ENCODE measurements at places on chromosomes 2 and 18.

GRCh38 chr2:61438670-61439069, 32.2 kb downstream of the USP34 start:
- no peak for DNase-seq

- no peak for DNase-seq
Measured at GRCh38 chr2:234146087-234146826, 95.8 kb downstream of the SPP2 start.

GRCh38 chr2:193228276-193228675, 1033.5 kb upstream of the TMEFF2 start:
- no peak for DNase-seq

GRCh38 chr2:134501476-134502091, 217.2 kb downstream of the TMEM163 start:
- DNase-seq, result no peak

GRCh38 chr2:151098841-151099240, 162.8 kb downstream of the RBM43 start:
- no peak for DNase-seq

DNA sequence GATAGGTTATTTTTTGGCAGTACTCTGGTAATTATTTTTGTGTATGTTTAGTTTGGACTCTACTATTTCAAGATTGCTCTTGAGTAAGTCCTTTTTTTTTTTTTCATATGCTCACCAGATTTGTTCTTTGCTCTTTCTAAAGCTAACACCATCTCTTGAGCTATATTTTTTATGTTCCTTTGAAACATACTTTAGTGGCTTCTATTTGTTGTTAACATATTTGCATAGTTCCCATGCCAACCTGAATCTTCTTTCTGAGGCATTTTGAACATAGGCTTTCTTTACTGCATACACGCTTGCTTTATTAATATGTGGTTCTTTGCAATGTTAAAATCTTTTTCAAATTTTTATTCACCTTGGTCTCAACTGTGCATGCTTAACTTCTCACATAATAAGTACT, 1644.9 kb downstream of the SUCLG1 start:
- DNase-seq, result no peak

DNA sequence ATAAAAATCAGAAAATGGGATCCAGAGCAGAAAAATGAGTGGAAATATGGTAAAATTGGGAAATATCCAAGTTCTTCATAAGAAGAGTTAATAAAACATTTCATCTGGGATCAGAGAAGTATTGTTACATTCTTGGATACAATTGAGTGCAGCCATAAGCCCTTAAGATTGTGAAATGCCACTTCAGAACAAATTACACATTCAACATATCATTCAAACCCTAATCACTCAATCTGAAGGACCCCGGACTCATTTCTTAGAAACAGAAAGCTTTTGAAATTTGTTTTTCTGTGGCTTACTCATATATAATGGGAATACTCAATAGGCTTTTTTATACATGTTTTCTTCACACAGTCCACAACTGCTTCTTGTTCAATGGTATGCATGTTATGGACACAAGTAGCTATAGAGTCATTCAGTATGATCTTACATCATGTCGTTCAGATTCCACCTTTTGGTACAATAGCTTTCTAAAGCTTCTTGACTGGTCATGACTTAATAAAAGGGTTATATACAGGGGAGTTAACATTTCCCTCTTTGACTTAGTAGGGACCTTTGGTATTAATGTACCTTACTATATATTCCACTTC, 39.9 kb downstream of the SCN7A start:
- no peak for DNase-seq

- DNase-seq, result peak; percentile 43
Measured at GRCh38 chr2:55419233-55419678, 400 bp downstream of the CCDC88A start.

DNA sequence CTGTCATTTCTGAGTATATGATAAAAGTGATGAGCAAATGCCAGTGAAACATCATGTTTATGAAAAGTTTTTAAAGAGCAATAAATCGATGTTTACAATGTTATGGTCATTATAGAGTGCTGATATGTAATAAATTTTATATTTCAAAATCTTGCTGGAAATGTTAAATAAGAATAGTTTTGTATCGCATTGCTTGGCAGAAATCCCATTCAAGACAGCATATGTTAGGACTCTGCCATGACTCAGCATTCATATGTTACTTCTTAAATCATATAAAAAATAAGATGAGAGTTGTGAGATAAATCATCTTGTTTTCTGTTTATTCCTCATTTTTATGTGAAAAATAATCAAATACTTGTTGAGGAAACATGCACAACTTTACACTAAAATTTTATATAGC, 949.9 kb upstream of the NRXN1 start:
- no peak for DNase-seq

DNA sequence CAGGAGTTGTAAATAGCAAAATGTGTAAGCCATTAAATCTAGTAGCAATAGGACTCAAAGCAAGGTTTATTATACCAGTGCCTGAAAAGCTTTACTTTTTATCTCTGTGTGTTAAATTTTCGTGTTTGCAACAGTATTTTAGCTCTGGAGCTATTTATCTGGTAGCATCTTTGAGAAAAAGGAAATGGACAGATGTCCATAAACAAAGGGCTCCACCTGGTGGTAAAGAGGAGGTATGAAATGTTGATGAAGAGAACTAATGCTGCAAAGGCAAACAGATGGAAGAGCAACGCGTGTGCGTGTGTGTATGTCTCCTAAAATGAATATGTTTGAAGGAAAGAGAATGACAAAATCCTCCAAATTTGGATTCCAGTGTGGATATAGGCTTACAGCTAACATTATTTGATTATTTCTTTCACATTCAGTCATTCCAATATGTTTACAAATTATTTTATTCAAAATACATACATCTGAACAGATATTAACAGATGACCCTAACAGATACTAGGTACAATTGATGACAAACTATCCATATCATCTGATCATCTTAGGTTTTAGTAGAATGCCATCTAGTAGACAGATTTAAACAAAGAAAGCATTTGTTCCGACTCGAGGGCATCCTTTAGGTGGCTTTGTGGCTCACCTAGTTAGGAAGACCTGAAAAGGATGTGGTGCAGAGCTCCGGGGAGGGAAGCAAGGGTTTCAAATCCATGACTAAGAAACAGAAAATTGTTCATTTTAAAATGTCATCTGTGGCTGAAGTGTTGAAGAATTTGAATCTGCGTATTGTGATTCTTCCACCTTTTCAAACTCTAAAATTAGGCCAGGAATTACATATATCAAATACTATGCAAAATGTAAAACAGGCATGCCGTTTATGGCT, 383.3 kb downstream of the MTX2 start:
- peak; percentile 62 for DNase-seq

GRCh38 chr18:14053661-14054060, 78.6 kb downstream of the ZNF519 start:
- no peak for DNase-seq

GRCh38 chr2:101305492-101306078, 2.9 kb downstream of the RNF149 start:
- peak; percentile 22 for DNase-seq

DNA sequence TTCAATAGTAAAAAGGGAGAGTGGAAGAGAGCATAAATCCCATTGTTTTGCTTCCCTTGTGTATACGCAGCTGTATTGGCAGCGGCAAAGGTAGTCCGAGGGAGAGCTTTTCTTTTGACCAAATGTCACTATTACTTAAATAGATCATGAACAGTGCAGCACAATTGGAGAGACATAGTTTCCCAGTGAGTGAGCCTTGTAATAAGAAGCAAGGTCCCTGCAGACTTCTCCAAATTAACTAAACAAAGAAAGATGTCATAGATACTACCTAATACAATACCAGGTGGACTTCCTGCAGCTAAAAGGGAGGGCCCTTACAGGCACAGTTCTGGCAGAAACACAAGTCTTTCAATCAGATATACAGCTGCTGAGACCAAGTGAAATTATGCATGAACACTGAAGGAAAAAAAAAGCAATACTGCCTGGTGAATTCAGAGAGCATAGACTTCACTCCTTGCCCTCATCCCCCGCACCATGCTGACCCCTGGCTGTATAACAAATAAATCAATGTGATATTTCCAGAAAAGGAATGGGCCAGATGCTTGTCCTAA, 404.7 kb upstream of the CDH2 start:
- no peak for DNase-seq

DNA sequence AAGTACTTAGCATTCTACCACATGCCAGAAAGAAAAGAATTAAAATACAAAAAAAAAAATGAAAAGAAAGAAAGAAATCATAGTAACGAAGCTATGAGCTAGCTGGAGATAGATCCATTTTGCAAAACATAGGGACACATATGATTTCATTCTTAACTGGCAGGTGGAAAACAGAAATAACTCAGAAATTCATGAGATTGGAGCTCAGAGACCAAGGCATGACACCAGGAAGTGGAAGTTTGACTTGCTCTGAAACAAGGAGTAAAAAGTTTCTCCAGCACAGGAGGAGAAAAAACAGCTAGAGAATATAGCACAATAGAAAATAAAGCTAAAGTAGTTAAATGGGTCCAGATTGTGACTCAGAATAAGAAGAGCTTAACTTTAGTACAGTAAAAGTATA, 278.1 kb downstream of the ZEB2 start:
- DNase-seq, result no peak

DNA sequence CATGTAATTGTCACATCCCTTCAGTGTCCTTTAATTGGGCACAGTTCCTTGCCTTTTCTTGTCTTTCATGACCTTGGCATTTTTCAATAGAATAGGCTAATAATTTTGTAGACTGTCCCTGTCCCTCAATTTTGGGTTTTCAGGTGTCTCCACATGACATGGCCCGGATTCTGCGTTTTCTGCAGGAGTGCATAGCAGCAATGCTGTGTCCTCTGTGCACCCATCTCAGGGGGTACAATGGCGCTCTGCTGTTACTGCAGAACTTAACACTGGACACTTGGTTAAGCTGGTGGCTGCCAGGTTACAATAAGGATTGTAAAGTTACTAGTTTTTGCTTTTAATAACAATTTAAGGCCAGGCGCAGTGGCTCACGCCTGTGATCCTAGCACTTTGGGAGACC, 51.3 kb downstream of the INPP5D start:
- no peak for DNase-seq

- no peak for DNase-seq
Measured at GRCh38 chr18:48816554-48816953, 134.2 kb downstream of the SMAD7 start.

- peak; percentile 77 for DNase-seq
Measured at GRCh38 chr2:98731041-98731893, at the start of gene MGAT4A. Gene MGAT4A, minus strand, starts transcription at chr2:98731132. Its CDS starts 4,800 bp downstream, at chr2:98726332.

DNA sequence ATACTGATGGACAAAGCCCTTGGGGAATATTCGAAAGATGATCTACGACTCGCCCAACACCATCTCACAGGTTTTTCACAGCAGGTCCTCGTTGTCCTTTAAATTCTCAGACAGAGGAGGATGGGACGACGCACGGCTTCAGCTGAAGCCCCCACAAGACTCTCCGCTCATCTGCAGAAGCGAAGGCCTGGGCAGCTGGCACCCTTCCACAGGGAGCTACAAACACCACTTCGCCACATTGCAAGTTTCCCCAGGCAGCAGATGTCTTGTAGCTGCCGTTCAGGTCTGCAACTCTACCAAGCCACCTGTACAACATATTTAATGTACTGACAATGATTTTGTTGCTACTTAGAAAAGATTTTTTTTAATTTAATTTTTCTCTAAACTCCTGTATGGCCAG, 642.9 kb downstream of the ZEB2 start:
- no peak for DNase-seq

GRCh38 chr2:49487139-49487538, 332.8 kb upstream of the FSHR start:
- no peak for DNase-seq

DNA sequence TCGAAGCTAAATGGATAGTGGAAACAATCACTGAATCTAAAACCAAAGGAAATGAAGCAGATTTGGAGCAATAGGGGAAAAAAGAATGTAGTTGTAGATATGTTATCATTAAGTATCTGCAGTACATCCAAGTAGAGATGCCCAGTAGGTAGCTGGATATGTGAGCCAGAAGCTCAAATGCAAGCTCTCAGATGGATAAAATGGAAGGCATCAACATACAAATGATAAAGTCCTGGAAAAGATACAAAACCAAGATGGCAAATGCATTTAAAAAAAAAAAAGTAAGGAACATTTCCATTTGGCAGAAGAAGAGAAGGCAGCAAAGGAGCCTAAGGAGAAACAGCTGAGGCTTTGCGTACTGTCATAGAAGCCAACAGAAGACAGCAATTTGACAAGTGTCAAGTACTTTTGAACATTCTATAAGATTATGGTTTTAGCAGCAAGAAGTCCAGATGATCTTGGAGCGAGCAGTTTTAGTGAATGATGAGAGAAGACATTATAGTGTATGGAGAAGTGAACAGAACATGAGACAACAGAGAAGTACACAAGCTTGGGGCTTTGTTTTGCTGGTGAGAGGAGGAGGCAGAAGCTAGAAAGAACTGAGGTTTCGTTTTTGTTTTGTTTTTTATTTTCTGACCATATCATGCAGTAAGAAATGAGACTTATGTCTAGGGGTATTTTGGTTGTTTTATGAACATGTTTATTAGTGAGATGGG, 18.3 kb downstream of the ROCK2 start:
- no peak for DNase-seq

DNA sequence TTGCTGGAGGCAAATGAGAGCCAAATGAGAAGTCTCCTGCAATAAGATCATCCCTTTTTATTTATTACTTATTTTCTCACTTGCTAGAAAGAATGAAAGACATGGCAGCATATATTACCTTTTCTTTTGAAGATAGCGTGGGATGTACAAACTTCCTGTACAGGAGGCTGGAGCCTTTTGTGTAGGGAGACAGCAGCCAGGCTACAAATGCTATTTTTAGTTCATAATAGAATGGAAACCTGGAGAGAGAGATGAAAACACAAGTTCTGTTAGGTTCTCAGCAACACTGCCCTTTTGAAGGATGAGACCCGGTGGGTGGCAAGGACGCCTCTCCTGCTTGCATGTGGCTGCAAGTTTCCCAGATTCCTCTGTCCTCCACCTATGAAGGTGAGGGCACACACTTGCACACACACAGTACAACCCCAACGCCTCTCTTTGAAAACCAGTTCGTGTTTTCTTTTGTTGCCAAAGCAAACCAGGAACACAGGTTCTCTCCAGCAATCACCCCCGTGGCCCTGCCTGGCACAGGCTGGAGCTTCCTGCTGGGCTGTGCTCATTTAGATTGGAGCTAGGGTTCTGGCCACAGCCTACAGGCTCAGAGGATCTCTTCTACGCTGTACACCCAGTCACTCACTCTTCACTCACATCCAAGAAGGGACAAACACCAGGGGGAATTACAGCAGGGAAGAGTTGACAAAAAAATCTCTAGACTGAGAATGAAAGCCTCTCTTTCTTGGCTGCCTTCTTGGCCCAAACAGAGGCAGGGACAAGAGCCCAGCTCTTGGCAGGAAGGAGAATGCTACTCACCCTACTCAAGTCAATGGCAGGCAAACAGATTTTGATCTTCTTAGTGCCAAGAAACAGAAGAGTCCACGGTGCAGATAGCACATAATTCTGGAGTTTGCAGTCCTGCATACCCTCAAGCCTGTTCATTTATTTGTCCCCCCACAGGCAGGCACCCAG, 55.6 kb downstream of the MRPL35 start:
- no peak for DNase-seq

- peak; percentile 57 for DNase-seq
Measured at GRCh38 chr2:144510294-144510991, 9.5 kb downstream of the ZEB2 start.

DNA sequence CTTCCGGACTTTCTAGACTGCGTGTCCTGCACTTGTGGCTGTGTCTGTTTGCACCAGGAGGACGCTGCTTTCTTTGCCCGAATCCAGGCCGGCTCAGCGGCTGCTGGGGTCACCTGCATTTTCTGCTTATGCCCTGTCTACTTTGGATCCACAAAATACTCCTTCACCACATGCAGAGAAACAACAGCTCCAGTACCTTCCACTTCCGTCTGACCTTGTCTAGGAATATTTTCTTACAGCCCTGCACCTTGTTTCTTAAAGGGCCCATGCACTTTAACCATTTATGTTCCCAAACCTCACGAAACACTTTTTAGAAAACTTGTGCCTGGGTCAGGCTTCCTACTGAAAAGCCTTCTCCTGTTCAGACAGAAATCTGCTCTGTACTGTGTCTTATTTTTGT, 129.4 kb upstream of the NCK2 start:
- DNase-seq, result no peak
